ENCODE measurements at places on chromosomes 5 and 9.

DNA sequence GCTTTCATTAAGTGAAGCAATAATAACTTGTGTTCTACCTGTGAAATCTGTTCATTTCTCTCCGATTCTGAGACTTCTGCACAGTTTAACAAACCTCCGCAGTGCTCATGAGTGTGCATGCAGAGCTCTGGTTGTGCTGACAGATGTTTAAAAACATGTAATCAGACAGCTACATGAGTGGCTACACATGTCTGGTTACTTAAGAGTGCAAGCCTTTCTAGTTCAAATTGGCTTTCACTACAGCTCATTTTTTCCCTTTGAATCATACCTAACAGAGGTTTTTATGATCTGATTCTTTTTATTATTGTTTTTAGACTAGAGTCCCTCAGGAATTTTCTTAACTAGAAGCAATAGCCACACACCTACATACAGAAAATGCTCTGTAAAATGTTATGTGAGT, 310.2 kb downstream of the ARRDC3 start:
- no peak for DNase-seq

DNA sequence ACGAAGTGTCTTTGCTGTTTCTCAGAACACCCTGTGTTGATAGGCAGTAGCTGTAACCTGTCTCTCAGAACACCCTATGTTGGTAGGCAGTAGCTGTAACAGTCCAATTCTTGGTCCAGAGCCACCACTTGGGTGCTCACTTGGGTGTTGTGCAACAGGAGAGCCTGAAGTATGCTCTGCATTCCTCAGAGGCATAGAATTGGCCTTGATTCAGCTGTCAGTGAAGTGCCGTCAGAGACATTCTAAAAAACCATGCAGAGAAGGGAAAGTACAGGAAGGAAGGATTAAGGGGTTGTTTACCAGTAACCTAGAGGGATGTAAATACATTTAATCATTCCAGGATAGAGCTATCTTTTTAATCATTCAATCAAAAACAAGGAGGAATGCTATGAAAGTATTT, 231.2 kb downstream of the ARRDC3 start:
- DNase-seq = no peak

GRCh38 chr5:162248107-162248713, 180.6 kb downstream of the GABRG2 start:
- DNase-seq = no peak

DNA sequence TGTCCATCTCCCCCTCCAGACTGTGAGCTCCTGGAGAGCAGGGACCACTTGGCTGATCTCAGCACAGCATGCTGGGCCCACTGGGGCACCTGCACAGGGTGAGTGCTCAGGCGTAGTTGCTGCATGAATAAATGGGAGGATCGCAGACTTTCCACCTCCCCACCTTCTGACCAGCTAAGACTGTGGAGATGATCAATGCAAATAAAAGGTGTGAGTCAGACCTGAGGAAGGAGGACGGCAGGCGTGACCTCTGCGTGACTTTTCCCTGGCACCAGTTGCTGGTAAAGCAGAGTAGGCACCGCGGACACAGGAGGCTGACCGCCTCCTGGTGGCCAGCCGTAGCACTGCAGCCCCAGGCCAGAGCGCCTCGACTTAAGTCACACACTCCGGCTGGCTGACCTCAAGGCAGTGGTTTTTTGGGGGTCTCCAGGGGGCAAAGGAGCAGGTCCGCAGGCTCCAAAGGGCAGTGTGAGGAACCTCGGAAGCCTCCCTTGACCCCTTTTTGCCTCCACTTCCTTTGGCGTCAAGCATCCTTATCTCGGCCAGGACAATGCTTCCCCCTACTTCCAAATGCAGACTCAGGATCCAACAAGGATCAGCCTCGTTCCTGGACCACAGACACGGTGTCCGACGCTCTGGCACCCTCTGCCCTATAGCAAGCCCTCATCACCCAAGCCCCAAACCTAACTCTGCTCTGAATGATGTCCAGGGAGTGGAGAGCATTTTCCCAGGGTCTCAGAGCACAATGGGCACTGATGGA, 12.7 kb upstream of the TDRD7 start:
- DNase-seq = peak; percentile 40

DNA sequence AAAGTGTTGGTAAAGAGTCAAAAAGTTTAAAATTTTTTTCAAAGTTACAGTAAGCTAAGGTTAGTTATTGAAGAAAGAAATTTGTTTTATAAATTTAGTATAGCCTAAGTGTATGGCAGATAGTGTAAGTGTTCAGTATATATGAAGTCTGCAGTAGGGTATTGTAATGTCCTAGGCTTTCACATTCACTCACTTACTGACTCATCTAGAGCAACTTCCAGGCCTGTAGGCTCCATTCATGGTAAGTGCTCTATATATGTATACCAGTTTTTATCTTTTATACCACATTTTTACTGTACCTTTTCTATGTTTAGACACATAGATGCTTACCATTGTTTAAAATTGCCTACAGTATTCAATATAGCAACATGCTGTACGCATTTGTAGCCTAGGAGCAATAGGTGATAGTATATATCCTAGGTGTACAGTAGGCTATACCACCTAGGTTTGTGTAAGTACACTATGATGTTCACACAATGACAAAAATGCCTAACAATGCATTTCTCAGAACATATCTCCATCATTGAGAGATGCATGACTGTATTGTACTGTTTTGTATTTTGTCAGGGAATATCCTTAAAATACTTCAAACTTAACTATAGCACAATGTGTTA, 38.5 kb downstream of the CYSTM1 start:
- no peak for DNase-seq

DNA sequence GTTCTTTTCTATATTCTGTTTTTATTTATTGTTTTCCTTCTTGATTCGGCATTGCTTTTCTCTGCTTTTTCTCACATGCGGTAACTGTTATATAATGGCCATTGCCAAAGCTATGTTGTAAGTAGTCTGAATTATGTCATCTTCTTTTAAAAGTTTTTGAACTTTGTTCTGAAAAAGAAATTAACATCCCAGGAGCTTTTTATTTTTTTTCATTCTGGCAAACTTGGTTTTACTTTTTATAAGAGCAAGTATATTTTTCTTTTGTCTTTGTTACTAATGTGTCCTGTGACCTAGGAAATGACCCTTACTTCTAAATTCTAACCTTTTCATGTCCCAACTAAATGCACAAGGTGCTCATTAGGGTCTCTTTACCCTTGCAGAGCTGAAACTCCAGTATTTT, 26.7 kb upstream of the IZUMO3 start:
- no peak for DNase-seq

GRCh38 chr5:121053055-121053985, 589.2 kb downstream of the PRR16 start:
- no peak for DNase-seq

DNA sequence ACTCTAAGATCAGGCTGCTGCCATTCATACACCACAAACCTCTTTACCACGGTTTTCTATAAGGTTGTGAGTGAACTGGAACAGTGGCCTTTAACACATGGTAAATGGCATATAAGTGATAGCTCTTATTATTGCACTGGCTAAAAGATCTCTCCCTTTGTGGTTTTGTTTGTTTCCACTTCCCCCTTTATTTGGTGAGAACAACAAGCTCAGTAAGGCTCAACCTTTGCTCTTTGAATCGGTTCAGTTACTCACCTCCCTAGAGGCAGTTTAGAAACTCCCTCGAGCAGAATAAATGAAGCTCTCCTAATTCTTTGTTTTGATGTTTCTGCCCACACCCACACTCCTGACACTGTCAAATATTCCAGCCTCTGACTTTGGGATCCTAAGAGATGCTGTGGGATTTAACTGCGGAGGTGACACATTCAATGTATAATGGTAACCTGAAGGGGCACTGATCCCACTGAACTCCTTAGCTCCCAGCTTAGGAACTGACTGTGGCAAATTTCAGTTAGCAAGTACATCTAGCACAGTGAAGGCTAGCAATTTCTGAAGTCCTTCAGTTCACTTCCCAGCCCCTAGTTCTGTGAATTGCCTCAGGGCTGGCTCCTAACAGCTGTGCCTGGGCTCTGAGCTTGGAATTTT, 22.5 kb upstream of the RAD23B start:
- no peak for DNase-seq

GRCh38 chr5:14818931-14819790, 52.4 kb downstream of the ANKH start:
- no peak for DNase-seq

GRCh38 chr5:103094737-103095136, 25.2 kb downstream of the GIN1 start:
- no peak for DNase-seq

DNA sequence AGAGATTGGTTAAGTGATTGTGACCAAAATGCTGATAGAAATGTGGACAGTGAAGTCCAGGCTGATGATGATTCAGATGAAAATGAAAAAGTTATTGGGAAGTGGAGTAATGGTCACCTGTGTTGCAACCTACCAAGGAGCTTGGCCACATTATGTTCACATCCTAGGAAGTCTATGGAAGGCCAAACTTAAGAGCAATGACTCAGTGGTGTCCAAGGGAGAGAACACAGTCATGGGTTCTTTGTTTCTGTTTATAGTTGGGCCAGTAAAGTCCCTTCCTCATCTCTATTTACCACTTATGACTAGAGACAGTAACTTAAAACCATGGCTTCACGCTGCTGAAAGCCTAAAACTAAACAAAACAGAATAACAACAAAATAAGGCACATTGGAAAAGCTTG, 555.3 kb upstream of the DAB2 start:
- DNase-seq = no peak

- DNase-seq = no peak
Observed at GRCh38 chr5:10250806-10251276, 761 bp downstream of the CCT5 start.

DNA sequence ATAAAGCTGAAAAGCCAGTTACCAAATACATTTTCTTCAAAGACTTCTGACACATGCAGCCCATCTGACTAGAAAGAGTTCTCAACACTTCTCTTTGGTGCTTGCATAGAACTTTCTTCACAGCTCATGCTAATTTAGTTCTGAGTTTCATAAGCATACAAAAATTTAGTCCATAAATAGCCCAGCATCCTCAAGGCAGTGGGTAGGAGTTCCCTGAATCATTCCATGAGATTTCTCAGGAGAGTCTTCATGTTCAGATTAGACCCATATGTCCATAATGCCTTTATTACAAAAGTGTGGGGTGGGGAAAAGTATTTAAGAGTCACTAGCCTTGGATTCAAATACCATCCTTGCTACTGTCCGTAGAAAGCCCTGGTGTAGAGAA, 290.2 kb upstream of the RGMB start:
- DNase-seq = no peak

GRCh38 chr9:23412458-23412857, 413.6 kb downstream of the ELAVL2 start:
- no peak for DNase-seq

GRCh38 chr5:79236362-79236969, 535 bp downstream of the JMY start:
- DNase-seq = peak; percentile 17

GRCh38 chr9:133701321-133701980, 36.7 kb downstream of the SARDH start:
- no peak for DNase-seq

DNA sequence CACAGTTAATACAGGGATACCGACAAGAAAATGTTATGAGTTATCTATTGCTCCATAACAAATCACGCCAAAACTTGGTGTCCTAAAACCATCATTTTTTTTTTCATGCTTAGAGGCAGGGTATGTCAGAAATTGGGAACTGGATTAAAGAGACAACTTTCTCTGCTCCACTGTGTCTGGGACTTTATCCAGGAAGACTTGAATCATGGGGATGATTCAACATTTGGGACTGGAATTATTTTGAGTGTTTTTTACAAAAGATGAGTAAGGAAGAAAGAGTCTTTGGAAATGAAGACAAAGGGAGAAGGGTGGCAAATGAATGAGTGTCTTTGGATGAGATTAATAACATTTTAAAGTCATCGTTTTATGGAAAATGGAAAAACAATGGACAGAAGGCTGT, 1883.7 kb upstream of the C9orf72 start:
- no peak for DNase-seq

- DNase-seq = no peak
Observed at GRCh38 chr5:181054138-181054537, 14.1 kb downstream of the BTNL9 start.

DNA sequence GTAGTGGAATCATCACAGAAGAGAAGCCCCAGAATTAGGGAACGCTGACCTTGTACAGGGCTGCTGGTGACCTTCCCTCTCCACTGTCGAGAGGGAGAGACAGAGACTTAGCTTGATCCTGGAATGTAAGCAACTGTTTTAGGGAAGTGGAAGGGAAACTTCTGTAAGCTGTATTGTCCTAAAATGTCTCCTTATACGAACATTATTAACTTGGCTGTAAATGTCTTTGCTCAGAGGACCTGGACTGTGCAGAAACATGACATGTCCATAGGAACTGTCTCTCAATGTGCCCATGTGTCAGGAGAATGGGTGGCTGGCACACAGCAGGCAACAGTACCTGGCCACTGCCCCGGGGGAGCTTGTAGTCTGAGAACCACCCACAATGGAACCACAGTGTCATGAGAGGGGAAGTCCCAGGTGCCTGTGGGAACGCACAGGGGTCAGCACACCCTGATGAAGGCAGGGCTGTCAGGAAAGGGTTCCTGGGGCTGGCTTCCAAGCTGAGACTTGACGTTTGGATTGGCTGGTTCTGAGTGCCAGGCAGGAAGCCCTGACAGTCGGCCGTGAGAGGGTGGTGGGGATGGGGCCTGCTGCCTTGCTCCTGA, 34.0 kb downstream of the DAP start:
- DNase-seq = peak; percentile 32

DNA sequence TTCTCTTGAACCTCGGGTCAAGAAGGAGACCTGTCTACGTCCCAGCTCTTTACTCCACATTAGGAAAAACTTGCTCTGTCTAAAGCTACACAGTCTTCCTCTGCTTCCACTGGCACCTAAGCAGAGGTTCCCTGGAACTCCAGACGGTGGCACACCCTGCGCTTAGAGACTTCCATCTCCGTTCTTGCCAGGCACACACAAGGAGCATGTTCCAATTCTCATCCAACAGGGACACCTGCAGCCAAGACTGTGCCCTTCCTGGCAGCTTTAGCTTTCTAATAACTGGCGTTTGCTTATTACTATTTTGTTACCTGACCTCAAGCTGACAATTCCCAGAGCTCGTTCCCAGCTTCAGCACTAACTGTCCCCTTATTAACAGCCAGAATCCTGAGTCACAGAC, 16.0 kb downstream of the CAPSL start:
- DNase-seq = no peak

- DNase-seq = no peak
Observed at GRCh38 chr9:800591-801150, 40.8 kb upstream of the DMRT1 start.

GRCh38 chr9:37455884-37456647, 9.2 kb downstream of the ZBTB5 start:
- DNase-seq = no peak

GRCh38 chr5:45264447-45264846, 431.7 kb downstream of the HCN1 start:
- no peak for DNase-seq

- no peak for DNase-seq
Observed at GRCh38 chr9:127780126-127780885, 1.8 kb upstream of the SH2D3C start.

- DNase-seq = no peak
Observed at GRCh38 chr5:368183-369084, 46.9 kb downstream of the AHRR start.

DNA sequence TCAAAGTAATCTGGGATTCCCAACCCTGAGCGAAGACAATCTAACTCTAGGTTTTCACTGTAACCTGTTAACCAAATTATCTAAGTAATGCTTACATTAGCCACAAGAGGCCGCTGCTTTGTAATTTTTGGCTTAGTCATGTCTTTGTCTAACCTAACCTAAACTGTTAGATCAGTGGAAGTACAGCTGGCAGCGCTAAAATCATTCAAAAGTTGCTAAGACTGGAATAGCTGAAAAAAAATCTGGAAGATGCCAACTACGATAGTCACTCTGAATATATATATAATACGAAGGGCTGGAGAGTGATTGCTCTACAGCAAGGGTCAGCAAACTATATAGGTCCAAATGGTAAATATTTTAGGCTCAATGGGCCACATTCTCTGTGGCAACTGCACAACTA, 60.2 kb downstream of the FBXO38 start:
- DNase-seq = no peak
